ENCODE measurements at places on chromosomes 6 and 20.

DNA sequence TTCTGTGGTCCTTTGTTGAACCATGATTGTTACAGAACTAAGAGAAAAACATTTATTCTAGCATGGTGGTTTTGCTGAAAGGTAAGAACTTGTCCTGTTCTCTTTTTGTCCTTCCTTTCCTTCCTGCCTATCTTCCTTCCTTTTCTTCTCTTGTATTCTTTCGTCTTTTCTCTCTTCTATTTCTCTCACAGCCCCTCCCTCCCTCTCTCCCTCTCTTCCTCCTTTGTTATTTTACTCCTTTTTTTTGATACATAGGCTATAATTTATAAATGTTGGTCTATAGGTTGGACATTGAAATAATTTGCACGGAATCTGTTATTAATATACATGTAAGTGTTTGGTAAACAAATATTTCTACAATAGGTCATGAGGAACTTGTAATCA is 18.6 kb downstream of the ADGRB3 start:
- DNase-seq = no peak

DNA sequence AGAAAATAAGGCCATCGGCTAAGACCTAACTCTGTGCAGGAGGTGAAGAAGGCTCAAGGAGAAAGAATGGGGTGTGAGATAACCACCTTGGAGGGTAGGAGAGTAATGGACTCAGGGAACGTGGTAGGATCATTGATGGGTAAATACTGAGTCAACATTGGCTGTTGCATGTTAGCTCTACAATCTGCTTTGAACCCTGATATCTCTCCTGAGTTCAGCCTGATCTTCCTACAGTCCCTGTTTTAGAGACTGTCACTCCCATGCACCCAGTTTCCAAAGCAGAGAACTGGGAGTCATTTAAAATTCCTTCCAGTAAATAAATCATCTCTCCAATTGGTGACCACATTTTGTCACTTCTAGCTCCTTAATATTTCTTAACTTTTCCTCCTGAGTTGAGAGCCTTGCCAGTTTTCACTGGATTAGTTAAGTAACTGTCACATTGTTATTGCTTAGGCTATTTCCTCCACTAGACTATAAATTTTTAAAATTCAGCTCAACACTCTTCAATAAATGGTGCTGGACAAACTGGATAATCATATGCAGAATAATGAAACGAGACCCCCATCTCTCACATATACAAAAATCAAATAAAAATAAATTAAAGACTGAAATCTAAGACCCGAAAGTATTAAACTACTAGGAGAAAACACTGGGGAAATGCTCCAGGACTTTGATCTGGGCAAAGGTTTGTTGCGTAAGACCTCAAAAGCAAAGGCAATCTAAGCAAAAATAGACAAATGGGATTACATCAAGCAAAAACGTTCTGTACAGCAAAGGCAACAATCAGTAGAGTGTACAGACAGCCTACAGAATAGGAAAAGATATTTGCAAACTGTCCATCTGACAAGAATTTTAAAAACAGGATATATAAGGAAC is 138.9 kb upstream of the TMEM170B start:
- DNase-seq = no peak

DNA sequence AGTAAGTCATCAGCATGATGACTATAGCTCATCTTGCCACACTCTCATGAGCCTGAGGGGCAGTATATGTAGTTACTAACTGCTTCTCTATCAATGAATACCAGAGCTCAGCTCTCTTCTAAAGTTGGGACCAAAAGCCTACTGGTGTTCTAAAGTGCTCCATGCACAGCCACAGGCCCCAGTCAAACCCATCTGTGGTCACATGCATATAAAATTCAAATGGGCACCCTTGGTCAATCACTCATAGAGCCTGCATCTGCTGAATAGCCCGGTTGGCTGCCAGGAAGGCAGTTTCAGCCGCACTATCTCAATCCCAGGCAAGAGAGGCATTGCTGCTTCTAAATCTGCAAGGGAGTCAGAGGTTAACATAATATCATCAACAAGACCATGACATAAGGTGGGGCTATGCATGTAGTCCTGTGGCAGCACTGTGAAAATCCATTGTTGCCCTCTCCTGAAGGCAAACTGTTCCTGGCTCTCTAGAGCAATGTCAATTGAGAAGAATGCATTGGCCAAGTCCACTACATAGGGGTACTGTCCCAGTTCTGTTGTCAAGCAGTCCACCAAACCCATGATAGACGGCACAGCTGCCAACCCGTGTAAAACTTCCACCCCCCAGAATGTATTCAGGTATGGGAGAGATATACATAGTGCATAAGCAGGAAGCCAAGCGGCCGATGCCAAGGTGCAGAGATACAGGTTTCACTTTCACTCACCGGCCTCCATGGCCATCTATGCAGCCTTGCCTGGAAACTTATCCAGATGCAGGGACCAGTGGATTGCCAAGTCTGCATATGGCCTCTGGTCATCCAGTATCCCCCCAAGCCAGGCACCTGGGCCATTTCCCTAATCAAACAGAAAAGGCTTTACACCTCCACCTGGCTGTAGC is 76.2 kb downstream of the ALDH8A1 start:
- no peak for DNase-seq

- DNase-seq = no peak
Measured at GRCh38 chr6:125165256-125165655, 11.7 kb downstream of the TPD52L1 start.

DNA sequence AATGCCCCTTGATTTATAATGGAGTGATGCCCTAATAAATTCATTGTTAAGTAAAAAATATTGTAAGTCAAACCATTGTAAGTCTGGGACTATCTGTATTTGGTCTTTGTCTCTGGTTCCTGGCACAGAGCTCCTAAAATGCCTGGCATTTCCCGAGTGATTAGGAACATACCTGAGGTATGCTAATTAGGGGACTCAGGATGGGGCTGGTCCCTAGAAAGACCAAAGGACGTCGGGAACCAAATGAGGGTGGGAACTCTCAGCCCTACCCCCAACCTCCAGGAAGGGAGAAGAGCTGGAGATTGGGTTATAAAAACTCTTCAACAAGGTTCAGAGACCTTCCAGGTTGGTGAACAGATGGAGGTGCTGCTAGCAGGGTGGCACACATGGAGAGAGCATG is 82.6 kb upstream of the ARG1 start:
- no peak for DNase-seq

DNA sequence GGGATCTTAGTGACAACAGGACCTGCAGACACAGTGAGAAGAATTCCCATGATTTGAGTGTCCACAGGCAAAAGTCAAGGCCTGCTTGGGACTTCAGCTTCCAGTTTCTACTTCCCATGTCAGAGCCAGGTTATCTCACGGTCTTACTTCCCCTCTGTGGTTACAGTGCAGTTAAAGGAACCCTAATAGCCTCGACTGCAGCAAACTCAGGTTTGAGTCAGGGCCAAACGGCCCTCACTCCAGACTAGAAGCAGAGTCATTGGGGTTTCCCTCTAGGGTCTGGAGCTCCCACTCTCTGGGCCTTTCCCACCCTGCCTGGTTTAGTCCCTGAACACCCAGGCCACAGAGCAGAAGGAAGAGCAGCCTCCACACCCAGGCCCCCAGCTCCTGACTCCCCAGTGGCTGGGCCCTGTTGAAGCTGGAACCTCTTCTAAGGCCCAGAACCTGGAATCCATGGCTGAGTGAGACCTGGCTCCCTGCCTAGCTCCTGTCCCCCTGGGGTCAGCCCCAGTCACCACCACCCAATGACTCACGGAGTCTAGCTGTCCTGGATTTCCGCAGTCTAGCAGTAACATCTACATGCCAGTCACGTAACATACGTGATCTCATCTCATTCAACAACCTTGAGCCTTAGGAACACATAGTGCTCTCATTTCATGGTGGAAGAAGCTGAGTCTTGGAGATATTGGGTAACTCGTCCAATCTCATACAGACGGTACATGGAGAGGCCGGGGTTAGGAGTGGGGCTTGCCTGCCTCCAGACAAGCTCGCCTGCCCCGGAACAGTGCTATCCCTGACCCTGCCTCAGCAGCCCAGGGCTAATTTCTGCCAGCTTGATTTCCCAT is 9.2 kb upstream of the GHRH start:
- DNase-seq = no peak

DNA sequence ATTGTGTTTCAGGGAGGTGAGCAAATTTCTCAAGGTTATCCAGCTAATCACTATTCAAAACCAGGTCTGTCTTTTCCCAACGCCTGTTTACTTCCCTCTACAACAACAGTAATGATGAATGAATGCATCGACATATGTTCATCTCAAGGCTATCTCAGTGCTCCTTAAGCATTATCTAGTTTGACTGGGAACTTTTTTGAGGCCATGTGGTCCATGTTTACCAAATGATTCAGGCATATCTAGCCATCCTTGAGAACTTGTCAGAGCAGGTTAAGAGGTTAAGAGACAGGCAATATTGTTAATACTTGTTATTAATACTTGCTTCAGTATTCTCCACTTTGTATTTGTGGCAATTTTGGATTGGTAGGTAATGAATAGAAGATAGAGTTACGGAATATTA is 1038.4 kb upstream of the FLRT3 start:
- DNase-seq = no peak

GRCh38 chr20:45392733-45393132 is 14.6 kb upstream of the TP53TG5 start:
- DNase-seq = no peak

Data from lung (tissue), 17 donors.